ENCODE measurements at places on chromosomes 5 and 9.

GRCh38 chr9:91038483-91039124, 237.0 kb downstream of the SYK start:
- DNase-seq = no peak

DNA sequence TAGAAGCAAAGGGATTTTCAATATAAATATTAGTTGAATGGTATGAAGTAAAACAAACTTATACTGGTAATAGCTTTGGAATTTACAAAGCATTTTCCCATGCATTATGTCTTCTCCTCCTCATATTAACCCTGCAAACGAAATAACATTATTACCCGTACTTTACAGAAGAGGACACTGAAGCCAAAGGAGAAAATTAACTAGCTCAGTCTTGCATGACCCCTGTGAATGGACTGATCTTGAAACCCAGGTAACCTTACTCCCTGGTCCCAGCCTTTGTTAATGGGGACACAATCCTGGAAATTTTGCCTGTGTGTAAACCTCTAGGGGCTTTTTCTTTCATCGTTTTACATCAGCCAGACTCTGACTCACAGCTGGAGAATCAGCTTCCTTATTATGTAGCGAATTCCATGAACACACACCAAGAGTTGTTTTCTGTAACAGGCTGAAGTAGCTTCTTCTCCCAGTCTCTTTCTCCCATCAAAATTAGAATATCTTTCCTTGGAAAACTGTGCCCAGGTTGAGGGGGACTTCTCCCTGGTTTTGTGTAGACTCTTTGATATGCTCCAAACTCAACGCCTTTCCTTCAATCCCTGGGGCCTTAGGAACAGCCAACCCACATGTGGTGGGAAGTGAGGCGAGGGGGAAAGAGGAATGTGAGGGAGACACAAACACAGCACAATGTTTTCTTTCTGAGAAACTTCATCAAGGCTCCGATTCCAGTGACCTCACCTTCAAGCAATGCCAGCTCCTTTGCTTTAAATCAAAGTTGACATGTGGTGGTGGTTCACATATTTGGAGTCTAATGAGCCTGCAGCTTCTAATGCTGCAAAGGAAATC, 480.9 kb upstream of the PAPPA start:
- DNase-seq = peak; percentile 87

DNA sequence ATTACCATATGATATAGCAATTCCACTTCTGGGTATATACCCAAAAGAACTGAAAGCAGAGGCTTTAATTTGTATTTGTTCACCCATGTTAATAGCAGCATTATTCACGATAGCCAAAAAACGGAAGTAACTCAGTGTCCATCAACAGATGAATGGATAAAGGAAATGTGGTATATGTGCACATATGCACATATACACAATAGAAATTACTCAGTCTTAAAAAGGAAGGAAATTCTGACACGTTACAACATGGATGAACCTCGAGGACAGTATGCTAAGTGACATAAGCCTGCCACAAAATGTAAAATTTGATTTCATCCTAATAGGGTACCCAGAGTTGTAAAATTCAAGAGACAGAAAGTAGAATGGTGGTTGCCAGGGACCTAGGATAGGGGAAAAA, 54.9 kb downstream of the NUP155 start:
- no peak for DNase-seq

DNA sequence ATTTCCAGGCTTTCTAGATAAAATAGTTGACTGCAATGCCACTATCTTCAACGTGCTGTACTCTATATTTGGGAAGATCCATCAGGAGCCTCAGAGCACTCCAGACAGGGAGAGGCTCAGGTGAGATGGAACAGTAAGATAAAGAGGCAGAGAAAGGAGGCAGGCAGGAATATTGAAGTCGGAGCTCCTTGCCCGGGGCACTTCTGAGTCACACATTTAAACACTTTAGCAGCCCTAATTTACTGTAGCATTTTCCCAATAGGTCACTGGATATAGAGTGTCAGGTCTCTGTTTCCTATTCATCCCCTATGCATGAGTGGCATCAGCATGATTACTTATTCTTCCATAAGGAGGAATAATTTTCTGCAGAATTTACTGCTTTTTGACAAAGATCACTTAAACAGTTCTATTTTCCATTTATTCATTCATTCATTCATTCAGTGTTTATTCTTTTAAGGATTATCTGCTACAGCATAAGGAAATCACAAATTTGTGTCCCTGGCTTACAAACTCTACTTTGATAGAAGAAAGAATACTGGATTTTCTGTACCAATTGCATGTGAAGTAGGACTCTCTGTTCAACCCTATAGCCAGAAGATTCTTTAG, 170.7 kb downstream of the MAPKAP1 start:
- no peak for DNase-seq

DNA sequence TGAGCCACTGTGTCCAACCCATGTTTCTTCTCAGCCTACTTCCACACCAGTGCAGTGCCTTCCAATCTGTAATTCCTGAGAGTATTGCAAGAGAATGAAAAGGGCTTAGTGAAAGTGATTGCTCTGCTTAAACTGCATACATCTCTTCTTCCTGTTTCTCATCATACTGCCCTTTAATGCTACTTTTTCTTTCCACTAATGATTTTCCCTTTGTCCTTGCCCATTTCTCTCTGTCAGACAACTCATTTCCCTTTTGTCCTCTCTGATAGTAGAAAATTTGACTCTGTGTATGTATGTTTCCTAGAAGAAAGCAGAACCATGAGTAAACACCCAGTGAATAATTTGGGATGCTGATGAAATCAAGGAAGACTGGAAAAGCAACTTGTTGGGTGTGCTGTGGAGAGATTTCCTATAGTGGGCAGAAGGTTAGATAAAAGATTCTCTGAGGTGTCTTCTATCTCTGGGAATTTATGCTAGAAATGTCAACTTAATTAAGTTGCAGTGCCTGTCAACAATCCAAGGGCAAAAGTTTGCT, 102.2 kb upstream of the CHD1 start:
- no peak for DNase-seq

DNA sequence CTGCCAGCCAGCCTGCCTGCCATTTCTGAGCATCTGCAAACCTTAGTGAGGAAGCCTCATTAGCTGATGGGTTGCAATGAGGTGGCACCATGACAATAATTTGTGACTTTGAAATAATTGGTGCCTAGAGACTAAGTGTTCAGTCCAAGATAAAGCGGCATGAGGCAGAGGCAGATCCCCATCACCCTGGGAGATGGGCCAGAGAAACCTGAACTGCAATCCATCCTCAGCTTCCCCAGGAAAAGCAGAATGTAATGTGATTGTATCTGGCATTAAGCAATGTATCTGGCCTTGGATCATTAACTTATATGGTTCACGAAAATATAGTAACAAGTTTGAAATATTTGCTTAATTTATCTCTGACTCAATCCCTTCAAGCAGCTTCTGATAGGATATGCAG, 101.0 kb downstream of the SPOCK1 start:
- no peak for DNase-seq

- DNase-seq = peak; percentile 50
Measured at GRCh38 chr9:92196909-92197308, 81.7 kb upstream of the SPTLC1 start.

DNA sequence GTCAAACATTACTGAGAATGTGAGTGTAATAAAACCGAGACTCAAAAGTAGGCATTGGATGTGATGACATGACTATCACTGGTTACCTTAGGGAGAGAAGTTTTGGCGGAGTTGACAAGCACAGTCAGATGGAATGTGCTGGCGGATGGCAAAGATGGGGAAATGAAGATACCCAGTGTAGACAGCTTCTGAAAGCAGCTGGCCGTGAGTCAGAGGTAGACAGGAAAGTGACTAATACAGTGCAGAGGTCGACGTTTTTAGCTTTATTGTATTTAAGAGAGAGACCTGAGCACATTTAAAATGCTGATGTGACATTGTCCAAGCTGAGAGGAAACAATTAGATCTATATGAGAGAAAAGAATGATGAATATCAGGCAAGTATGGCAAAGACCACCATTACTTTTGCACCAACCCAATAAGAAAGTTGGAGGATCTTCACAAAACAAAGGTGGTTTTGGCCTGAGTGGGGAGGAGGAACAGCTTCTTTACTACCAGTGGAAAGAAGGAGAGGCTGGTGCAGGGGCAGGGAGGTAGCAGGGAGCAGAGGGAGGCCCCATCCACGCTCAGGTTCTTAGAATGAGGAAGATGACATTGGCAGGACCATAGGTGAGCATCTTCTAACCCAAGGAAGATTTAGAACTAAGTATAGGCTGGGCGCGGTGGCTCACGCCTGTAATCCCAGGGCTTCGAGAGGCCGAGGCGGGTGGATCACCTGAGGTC, 36.7 kb upstream of the KCNIP1 start:
- peak; percentile 88 for DNase-seq

DNA sequence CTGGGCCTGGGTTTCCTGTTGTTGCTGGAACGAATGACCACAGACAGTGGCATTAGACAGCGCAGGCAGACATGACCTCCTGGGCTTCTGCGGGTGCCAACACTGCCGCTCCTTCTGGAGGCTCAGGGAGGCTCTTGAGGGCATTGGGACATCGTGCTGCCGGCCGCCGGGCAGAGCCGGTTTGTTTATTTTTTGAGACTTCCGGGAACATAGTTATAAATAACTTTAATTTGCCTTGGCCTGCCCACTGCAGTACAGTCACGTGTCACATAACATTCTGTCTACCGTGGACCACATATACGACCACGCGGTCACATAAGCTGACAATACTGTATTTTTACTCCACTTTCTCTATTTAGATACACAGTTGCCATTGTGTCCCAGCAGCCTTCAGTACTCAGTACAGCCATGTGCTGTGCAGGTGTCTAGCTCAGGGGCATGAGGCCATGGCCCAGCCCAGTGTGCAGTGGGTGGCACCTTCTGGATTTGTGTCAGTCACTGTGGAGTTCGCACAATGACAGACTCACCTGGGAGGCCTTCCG, 8.2 kb upstream of the TOR4A start:
- peak; percentile 55 for DNase-seq

- no peak for DNase-seq
Measured at GRCh38 chr5:103569313-103570060, 6.9 kb upstream of the NUDT12 start.

GRCh38 chr9:16672501-16672900, 198.0 kb downstream of the BNC2 start:
- DNase-seq = no peak

DNA sequence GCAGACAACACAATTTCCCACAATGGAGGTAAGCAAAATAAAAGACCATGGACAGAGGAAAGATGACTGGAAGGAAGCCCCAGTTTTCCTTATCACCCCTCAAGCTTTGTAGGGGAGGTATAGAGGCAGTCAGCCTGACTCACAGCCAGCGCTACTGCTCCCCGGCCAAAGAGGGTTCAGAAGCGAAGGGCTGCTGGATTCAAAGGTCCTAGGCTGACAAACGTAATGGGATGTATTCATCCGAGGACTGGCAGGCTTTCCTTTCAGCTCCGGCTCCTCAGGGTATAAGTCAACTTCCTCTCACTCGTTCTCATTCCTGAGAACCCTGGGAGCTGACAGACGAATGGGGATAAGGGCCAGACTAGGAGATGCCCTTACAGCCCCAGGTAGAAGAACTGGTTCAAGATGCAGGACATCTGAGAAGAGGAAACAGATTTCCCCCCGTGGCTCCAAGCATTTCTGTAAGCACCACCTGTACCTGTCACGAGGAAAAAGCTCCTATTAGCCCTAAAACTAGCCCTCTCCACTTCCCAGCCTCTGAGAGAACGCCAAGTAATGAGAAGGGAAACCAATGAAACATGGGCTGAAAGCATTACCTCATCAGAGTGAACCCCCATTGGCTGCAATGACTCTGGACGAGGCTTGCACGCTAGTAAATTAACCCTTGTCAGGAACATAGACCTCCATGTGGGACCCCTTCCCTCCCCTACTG, 22.1 kb upstream of the FAM13B start:
- no peak for DNase-seq

GRCh38 chr9:29456940-29457339, 1883.7 kb upstream of the C9orf72 start:
- DNase-seq = no peak

- DNase-seq = no peak
Measured at GRCh38 chr5:138082033-138082432, 1.8 kb upstream of the WNT8A start.

DNA sequence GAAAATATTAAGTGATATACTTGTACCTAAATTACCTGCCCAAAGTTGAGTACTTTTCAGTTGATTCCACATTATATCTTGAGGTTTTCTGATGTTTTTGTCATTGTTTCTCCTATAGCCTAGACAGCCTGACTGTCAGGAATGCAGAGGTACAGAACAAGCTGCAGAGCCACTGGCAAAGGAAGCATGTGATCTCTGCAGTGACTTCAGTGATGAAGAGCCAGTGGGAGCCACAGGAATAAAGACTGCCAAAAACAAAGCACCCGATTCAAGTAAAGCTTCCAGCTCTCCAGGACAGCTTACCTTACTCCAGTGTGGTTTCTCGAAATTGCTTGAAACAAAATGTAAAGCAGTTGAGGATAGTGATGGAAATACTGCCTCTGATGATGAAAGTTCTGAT, 96.3 kb downstream of the ERCC6L2 start:
- no peak for DNase-seq

DNA sequence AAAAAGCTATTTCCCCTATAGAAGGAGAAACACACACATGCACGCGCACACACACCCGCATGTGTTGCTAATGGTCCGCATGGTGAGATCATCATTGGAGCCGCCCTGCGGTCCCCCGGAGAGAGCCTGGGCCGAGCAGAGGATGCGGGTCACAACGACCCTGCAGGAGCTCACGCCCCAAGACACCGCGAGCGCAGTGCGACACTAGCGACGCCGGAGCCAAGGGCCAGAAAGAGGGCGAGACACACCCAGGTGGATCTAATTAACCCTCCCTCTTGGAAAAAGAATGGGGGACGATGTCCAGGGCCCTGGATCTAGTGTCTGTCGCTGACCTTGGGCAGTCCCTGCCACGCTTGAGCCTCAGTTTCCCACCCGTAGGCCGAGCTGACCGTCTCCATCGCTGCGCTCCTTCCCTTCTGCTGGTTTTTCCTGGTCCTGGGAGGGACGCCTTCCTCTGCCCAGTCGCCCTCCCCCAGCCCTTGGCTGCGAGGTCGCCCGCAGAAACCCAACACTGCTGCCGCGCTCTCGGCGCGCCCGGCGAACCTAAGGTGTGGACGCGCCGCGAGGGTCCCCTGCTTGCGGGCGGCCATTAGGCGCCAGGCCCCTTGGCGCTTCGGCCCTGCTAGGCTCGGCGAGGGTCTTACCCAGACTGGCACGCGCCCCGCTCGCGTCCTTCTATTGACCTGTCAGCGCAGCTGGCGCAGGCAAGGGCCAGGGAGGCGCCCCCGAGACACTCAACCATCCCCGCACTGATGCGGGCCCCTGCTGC, 47.5 kb upstream of the RNF20 start:
- DNase-seq = peak; percentile 44

Data from AG08395 (cell line).